Activated CD4-positive, alpha-beta T cell treated with anti-CD3 and anti-CD28 coated beads, Interleukin-2, amount 50 U/mL, for 4 hours (primary cell): ENCODE measurements at places on chromosomes 3 and 15.

DNA sequence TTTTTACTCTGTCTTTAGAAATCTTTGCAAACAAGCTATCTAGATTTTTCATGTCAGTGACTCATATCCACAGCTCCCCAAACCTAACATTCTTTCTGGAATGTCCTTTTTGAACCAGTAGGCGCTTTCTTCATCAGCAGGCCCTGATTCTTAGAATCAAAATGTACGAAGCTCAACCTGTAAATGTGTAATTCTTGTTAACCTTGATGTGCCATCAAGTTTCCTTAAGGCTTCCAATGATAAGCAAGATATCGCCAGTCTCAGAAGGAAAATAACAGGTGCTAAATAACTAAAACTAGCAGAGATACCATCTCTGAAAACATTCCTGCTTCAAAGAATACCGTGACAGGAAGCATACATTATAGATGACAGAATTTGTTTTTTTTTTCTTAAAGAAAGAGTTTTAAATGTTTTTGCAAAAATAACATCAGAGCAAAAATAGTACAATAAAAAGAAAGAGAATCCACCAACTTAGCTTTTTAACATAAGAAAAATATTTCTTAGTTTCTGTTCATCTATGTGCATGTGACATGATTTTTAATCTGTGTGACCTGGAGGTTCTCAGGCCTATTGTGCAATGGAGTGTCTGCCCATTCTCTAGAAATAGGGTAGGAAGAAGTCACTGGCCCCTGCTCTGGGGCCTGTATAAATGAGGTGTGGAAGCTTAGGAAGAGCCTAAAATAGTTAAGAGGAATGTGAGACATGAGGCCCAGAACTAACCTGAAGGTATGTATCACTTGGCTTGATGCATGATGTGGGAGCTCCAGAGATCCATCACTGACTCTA, 14.7 kb upstream of the SECISBP2L start:
- DNase-seq, result no peak

GRCh38 chr3:122920986-122921385, 106.6 kb downstream of the SEMA5B start:
- no peak for DNase-seq

GRCh38 chr3:27681249-27681748, 40.8 kb downstream of the EOMES start:
- DNase-seq, result peak; percentile 10

GRCh38 chr3:157578181-157578580, 75.0 kb upstream of the VEPH1 start:
- no peak for DNase-seq

DNA sequence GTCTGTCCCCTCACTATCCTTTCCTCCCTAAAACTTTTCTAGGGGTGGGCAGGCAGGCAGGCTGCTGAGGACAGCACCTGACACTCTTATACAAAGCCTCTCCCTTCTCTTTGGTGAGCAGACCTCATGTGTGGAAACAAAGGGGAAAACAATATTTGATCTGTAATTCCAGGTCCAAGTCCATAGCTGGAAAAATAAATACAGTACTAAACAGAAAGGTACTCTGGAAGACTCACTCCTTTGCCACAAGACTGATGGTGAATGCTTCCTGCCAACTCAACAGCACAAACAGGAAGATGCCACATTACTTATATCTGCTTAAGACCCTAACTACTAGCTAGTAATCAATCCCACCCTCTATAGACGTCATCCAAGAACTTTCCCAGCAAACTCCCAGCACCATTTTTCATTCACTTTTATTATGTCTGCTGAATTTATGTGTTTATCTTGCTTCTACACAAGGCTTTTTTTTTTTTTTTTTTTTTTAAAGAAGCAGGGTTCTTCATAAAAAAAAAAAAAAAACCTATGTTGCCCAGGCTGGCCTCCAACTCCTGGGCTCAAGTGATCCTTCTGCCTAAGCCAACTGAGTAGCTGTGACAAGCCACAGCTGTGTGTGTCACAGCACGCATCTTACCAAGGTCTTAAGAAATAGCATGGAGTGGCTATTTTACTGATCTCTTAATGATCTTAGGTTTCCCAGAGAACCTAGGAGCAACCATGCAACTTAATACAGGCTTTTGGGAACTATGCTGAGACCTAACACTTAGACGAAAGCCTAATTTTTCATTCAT, 44.2 kb upstream of the CSPG5 start:
- no peak for DNase-seq

GRCh38 chr3:101984356-101984755, 135.0 kb downstream of the NFKBIZ start:
- DNase-seq, result no peak

GRCh38 chr3:36954452-36955134, 9.7 kb upstream of the TRANK1 start:
- DNase-seq, result no peak

DNA sequence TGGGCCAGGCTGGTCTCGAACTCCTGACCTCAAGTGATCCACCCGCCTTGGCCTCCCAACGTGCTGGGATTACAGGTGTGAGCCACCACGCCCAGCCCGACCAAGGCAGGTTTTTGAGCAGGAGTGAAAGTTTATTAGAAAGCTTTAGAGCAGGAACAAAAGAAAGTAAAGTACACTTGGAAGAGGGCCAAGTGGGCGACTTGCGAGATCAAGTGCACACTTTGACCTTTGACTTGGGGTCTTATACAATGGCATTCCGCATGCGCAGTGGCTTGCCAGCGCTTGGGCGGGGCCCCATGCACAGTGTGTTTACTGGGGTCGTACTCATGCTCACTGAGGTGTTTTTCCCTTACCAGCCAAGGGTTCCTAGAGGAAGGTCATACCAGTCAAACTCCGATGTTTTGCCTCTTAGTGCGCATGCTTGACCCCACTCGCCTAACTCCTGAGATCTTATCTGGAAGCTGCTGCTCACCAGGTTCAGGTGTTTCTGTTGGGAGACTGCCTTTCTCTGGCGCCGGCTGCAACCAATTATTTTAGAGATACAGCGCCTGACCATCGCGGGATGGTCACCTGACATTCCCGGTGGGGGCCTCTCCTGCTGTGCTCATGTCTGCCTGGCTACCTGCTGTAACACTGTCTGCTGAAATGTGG, 46.9 kb upstream of the FLNB start:
- no peak for DNase-seq

- no peak for DNase-seq
These were observed 317.4 kb downstream of the C3orf38 start for GRCh38 chr3:88467191-88467590.

GRCh38 chr3:7001370-7001769, 140.5 kb downstream of the GRM7 start:
- DNase-seq, result no peak

DNA sequence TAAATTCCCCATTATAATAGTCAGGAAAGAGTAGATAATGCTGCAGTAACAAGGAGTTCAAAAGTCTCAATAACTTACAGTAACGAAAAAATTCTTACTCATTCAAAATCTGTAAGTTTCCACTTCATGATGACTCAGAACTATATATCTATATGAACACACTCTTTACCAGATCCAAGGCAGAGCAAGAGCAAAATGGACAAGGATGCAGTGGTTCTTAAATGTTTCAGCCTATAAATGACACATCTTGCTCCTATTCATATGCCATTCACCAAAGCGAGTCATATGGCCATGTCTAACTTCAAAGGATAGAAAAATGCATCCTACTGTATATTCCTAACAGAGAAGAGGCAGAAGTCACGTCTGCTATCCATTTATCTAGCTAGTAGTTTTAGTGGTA, 787.7 kb downstream of the NAALADL2 start:
- DNase-seq, result no peak

- no peak for DNase-seq
These were observed 141.7 kb upstream of the IQSEC1 start for GRCh38 chr3:13214847-13215472.

- DNase-seq, result no peak
These were observed 2.5 kb upstream of the AEN start for GRCh38 chr15:88618686-88619085.

DNA sequence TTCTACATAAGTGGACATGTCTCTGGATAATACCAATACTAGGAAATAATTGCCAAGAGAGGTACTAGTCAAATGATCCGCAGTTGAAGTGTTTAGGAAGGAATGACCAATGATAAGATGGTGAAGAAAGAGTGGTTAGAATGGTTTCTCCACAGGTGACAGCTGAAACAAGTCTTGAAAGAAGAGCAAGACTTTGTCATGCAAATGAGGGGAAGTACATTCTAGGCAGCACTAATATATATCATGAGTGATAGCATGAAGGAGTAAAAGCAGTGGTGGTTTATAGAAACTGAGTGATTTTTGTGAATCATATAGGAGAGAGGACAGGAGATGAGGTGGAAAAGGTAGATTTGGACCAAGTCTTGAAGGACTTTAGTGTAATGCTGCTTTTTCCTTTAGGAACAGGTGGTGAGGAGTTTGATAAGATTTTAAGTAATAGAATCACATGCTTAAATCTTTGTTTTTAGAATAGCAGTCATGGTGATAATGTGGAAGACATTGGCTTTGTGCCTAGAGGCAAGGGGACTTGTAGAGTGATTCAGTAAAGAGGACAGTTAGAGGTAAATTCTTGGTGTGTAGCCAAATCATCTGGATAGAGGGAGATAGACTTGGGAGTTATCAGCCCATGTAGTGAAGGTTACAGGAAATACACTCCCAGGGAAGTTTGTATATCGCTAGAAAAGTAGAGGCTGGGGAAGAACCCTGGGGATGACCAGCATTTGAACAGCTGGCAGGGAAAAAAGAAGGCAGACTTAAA, 31.9 kb downstream of the SLMAP start:
- no peak for DNase-seq

- DNase-seq, result no peak
These were observed 21.3 kb downstream of the LRIG1 start for GRCh38 chr3:66479532-66479947.

DNA sequence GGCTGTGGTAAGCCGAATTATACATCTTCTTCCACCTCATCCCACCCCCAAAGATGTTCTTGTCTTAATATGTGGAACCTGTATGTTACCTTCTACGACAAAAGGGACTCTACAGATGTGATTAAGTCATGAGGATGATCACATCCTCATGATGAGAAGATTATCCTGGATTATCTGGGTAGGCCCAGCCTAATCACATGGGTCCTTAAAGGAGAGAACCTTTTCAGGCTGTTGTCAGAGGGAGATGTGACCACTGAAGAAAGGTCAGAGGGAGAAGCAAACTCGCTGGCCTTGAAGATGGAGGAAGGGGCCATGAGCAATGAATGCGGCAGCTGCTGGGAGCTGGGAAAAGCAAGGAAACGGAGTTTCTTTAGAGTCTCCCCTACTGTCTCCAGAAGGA, 12.9 kb upstream of the SCG3 start:
- DNase-seq, result no peak

- DNase-seq, result no peak
These were observed 523.6 kb downstream of the NTRK3 start for GRCh38 chr15:87732976-87733375.

DNA sequence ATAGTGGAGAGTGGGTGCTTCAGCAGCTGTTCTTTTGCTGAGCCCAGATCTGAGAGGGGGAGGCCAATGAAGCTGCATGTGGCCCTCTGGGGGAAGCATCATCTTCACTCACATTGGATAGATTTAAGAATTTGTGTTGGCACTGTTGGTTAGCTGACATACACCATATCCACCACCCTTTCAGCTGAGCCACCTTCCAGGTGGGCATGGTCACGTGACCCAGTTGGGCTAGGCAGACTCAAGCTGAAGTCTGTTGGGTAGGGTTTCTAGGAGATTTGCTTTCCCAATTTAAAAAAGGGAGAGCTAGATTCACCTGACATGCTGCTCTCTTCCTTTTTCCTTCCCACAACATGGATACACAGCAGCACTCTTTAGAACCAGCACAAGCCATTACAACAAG, 311.0 kb downstream of the CHST2 start:
- DNase-seq, result no peak

GRCh38 chr15:78637776-78638435, 3.1 kb downstream of the CHRNB4 start:
- no peak for DNase-seq

DNA sequence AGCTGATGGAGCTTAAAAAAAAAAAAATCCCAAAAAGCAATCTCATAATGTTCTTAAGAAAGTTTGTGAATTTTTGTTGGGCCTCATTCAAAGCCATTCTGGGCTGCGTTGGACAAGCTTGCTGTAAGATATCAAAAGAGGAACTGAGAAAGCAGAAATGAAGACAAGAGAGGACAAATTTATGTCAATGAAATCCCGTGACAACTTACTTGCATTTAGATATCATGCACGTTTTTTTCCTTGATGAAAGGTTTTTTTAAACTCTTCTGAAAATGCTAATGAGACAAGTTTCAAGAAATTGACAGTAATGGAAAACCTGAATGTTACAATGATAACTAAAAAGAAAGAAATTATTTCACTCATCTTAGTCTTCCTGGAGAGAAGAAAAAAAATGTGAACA, 662.9 kb downstream of the SQOR start:
- no peak for DNase-seq

- DNase-seq, result peak; percentile 19
These were observed 1.4 kb downstream of the HTD2 start for GRCh38 chr3:58307639-58308215.

DNA sequence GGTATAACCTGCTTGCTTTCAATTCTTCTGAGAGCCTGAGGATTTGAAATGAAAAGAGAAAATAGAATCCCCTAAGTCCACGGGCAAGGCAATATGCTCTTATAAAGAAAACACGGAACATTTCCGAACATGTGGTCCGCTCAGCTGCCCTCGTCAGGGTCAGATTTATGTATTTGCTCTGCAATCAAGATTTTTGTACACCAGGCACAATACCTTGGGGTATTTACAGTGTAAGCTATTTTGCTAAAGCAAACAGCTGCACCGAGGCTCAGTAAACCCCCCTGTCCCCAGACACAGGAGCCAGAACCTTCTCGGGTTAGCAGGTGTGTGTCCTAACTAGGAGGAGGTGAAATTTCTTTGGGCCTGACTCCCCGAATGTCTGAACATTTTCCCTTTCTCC, 155.8 kb upstream of the LRIG1 start:
- no peak for DNase-seq

DNA sequence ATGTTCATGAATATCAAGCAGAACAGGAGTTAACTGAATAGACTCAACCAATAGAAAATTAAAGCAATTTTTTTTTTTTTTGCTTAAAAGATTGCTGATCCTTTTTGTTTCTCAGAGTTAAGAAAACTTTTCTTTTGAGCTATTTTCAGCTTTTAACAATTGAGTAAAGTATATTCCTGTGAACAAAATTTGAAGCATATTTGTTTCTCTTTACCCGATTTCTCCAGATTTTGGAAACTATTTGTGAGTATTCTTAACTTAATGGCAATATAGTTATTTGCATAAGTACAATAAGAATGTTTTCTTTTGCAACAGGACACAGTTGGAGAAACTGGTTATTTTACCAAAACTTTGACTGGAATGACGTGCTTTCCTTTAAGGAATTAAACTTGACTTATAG, 53.4 kb upstream of the C15orf39 start:
- no peak for DNase-seq

GRCh38 chr3:124089214-124089613, 97.3 kb upstream of the ROPN1 start:
- no peak for DNase-seq
